ENCODE measurements at places on chromosomes 6 and 20.

GRCh38 chr20:7770046-7770445 is 170.2 kb downstream of the HAO1 start:
- no peak for DNase-seq

DNA sequence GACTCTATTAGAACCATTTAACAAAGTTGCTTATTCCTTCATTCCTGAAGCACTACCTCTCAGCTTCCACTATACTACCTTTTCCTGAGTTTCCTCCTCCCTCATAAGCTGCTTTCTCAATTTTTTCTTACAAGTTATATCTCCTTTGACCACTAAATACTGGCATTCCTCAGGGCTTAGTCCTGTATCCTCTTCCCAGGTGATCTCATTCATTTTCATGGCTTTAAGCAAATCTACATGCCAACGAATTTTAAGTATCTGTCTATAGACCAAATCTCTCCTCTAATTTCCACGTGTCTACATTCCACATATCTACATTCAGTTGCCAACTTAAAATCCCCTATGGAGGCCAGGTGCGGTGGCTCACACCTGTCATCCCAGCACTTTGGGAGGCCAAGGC is 134.7 kb downstream of the BTBD9 start:
- DNase-seq, result no peak

- DNase-seq, result no peak
Measured at GRCh38 chr6:11869672-11870340, 91.2 kb upstream of the ADTRP start.

DNA sequence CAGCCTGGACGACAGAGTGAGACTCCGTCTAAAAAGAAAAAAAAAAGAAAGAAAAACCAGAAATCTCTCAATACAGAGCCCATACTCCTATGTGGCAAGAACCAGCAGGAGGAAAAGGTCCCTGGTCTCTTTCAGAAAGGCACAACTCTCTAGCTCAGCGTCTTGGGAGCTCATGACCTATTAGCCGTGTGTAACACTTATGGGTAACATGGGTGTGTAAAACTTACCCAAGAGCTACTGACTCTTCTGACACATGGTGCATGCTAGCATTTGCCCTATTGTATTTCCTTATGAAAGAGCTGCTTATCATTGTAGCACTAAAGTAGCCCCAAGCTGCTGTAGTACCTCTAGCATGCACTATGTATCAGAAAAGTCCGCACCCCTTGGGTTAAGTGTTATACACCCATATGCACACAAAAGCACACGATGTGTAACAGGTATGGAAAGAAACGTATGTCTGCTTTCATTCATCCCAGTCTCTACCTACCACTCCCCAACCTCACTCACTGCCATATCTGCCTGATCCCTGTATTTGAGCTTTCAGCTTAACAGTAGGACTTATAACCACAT is 85.4 kb downstream of the ZMYND8 start:
- DNase-seq, result no peak

DNA sequence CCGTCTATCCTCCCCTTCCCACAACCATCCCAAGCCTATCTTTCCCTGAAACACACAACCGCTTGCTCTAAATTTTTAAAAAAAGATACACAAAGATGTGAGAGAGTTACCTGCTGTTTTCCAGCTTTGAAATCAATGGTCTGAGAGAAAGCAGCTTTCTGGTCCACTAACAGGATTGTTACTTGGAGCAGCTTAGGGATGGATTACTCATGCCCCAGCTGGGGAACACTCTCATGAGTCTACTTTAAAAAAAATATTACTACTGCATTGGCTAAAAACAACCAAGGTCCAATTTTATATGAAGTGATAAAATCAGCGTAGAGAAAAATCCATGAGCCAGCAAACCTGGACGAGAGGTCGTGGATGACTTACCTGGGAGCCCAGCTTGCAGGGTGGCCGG is 29.6 kb upstream of the FOXC1 start:
- no peak for DNase-seq

DNA sequence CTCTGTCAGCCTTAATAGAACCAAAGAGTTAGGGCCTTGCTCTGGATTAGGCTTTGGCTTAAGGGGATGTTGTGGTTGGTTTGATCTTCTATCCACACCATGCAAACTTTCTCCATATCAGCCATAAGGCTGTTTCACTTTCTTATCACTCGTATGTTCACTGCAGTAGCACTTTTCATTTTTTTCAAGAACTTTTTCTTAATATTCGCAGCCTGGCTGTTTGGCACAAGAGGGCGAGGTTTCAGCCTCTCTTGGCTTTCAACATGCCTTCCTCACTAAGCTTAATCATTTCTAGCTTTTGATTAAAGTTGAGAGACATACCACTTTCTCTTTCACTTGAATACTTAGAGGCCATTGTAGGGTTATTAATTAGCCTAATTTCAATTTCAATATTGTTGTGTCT is 193.1 kb downstream of the NRN1 start:
- DNase-seq, result no peak

- DNase-seq, result no peak
Measured at GRCh38 chr6:39037082-39037508, 11.5 kb upstream of the GLP1R start.
